ENCODE measurements at places on chromosomes 13 and 19. TPM values are rescaled to one million over a fixed set of nuclear protein-coding genes. Genes with fewer than 3 reads are reported as not detected.

KLK3 gene
- not detected for total RNA-seq

DNA sequence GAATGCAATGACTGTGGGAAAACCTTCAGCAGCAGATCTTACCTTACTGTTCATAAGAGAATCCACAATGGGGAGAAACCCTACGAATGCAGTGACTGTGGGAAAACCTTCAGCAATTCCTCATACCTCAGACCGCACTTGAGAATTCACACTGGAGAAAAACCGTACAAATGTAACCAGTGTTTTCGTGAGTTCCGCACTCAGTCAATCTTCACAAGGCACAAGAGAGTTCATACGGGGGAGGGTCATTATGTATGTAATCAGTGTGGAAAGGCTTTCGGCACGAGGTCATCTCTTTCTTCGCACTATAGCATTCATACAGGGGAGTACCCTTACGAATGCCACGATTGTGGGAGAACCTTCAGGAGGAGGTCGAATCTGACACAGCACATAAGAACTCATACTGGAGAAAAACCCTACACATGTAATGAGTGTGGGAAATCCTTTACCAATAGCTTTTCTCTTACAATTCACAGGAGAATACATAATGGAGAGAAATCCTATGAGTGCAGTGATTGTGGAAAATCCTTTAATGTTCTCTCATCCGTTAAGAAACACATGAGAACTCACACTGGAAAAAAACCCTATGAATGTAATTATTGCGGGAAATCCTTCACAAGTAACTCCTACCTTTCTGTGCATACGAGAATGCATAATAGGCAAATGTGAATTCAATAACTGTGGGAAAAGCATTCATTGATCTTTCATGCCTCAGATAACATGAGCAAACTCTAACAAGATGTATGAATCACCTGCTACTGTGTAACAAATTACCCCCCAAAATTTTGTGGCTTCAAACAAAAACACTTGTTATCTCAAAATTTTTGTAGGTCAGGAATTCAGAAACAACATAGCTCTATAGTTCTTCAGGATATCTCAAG is 13.8 kb downstream of the ZNF557 start:
- H3K4me3 ChIP-seq, result no peak overlapping the region
- peaks cover 5% of the 10 kb centered on the region for H3K27me3 ChIP-seq
- peaks cover 81% of the 10 kb centered on the region for H3K36me3 ChIP-seq

RPL18 gene
- total RNA-seq, result 1,431 TPM

ZNF729 gene
- not detected for total RNA-seq

- no peak overlapping the region for H3K4me3 ChIP-seq
- H3K4me1 ChIP-seq, result peaks cover 16% of the 10 kb centered on the region
- H3K36me3 ChIP-seq, result no peaks in the 10 kb centered on the region
- DNase-seq, result no peak
- H3K27me3 ChIP-seq, result peaks cover 23% of the 10 kb centered on the region
Measured at GRCh38 chr19:46533621-46534081, 38.0 kb upstream of the PNMA8B start.
